ENCODE measurements at places on chromosomes 3 and 15.

DNA sequence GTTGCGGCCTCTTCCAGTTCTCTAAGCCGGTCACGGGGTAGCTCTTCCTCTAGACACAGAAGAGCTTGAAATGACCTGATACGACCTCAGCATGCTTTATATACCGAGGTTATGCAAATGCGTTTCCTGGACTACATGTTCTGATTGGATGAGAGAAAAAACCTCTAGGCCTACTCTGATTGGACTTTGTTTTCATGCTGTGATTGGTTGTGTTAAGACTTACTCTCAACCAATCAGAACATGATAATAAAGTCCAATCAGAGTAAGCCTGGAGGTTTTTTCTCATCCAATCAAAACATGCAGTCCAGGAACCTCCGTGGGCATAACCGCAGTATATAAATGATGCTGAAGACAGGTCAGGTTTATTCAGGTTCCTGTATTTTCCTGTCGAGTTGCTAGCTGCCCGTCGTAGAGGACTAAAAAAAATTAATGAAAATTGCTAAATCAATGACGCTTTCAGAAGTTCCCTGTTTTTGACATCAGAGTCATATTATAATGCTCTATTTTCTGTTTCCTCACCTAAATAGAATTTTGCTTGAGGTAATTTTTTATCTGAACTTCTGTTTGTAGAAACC lies 177.4 kb downstream of the POTEB3 start:
- DNase-seq = no peak

DNA sequence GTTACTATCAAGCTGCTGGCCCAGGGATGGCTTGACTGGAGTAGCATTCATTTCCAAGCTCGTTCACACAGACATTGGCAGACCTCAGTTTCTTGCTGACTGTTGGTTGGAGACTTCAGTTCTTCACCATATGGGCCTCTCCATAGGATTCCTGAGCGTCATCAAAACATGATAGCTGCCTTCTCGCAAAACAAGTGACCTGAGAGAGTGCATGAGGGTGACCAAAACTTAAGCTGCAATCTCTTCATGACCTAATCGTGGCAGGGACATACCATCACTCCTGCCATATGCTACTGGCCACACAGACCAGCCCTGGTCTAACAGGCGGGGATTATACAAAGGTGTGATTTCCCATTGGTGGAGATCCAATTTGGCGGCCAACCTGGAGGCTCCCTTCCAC lies 46.0 kb upstream of the C3orf22 start:
- DNase-seq = no peak

DNA sequence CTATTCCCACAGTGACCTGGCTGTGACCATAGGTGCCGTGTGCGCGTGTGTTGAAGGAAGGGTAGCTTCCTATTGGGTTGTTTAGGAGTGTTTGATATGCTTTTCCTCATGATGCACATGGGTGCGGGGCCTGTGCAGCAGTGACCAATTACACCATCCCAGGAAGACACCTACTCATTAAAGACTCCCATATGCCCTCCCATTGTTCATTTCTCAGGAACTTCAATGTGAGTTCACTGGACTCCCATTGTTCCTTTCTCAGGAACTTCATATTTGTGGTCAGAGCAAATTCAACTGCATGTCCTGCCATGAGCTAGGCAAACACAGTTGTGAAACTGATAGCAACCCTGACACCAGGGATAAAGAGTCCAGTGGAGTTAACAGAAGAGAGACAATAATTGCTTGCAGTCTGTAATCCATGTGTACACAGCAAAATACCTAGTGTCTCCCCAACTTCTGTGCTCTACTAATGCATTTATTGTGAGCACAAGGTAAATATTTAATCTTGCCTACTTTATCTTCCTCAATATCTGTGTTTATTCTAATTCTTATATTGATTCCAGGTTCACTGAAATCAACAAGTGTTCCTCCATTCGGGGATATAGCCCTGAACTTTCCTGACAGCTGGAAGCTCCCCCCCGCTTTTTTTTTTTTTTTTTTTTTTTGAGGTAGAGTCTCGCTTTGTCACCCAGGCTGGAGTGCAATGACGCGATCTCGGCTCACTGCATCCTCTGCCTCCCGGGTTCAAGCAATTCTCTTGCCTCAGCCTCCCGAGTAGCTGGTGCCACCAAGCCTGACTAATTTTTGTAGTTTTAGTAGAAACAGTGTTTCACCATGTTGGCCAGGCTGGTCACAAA lies 57.5 kb upstream of the GCNT3 start:
- no peak for DNase-seq

DNA sequence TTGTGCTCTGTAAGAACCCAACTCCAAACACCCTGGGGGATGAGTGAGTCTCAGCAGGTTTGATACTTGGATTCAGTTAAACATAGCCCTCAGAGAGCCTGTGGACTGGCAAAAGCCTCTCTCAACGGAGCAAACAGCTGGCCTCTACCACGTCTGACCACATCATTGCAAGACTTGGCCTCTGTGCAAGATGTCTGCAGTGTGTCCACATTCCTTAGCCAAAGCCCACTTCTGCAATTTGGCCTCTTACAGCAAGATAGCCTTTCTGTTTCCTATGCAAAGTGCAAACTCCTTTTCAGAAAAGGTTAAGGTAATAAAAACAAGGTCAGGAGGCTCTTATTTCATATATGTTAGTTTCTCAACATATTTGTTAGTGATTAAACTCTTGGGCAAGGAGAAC lies 27.9 kb downstream of the FBN1 start:
- DNase-seq = no peak

DNA sequence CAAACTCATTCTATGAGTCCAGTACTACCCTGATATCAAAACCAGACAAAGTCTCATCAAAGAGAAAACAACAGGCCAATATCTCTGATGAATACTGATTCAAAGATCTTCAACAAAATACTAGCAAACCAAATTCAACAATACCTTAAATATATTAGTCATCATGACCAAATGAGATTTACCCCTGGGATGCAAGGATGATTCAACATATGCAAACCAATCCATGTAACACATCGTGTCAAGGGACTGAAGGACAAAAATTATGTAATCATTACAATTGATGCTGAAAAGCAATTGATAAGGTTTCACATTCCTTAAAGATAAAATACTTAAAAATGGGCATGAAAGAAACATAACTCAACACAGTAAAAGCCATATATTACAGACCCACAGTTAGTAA lies 1476.9 kb downstream of the SI start:
- no peak for DNase-seq

GRCh38 chr3:132083159-132083558 lies 48.3 kb upstream of the CPNE4 start:
- no peak for DNase-seq

DNA sequence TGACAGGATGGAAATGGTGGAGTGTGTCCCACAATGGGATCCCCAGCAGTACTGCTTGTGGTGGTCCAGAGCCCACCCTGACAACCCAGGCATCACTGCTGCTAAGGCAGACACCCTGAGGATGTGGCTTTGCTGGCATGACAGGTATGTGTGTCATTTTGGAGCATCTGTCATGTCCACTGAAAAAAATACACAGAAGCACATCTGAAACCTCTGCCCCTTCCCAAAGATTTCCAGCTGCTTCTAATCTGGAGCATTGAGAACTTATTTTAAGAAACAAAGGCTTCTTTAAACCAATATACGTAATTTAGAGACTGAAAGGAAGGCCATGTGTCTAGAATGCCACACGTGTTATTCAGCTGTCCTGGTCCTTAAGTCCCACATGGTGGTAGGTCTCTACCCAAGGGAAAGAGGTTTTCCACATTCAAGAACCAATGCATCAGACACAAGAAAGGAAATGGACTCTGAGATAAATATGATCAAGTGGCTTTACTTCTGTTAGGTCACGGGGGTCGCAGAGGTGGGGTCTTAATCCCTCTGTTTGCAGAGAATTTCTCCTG lies 88.3 kb downstream of the PDZRN3 start:
- DNase-seq = no peak

- no peak for DNase-seq
Observed at GRCh38 chr3:173586166-173586565, 188.6 kb downstream of the NLGN1 start.

- no peak for DNase-seq
Observed at GRCh38 chr3:157393113-157393512, 43.5 kb upstream of the PTX3 start.

All from cortex of kidney (tissue), 1 donor.